ENCODE measurements at places on chromosomes 11 and 22.

DNA sequence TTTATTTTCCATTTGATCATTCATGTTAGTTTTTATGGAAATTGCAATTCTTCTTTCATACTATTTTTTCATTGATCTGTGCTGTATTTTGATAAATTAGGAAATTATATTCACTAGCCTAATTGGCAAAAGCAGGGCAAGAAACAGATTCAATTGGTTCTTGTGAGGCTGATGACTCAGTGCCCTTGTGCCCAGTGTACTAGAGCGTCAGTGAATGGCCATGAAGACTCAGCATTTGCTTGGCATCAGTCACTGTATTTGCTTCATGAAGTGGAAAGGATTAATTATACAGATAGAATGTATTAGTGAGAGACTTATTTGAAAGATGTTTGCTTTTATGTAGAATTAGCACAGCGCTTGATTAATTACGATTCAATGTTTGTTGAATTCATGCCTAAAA, 31.8 kb downstream of the MRGPRX1 start:
- no peak for DNase-seq

DNA sequence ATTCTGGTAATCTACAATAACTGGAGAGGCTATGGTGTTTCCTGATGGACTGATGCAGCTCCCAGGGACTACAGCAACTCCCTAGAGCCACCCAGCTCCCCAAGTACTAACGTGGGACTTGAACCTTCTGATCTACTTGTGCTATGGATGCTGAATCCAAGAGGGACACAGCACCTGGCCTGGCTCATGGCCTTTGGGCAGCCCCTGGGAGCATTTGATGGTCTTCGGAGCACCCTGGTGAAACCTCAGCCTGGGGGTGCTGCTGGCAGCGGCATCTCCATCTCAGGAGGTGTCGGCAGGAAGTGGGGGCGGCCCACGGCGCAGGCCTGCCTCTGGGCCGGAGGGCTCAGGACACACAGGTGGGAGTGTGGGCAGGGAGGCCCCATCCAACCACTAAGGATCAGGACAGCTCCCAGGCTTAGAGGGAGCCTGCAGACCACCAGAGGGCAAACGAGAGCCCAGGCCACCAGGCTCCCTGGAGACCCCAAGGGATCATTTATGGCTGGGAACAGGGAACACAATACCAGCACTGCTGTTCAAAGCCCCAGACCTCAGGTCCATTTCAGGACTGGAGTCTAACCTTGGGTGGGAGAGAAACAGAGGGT, 8.7 kb downstream of the EHD1 start:
- no peak for DNase-seq

- no peak for DNase-seq
Measured at GRCh38 chr22:37640591-37641560, 1.4 kb downstream of the SH3BP1 start.

DNA sequence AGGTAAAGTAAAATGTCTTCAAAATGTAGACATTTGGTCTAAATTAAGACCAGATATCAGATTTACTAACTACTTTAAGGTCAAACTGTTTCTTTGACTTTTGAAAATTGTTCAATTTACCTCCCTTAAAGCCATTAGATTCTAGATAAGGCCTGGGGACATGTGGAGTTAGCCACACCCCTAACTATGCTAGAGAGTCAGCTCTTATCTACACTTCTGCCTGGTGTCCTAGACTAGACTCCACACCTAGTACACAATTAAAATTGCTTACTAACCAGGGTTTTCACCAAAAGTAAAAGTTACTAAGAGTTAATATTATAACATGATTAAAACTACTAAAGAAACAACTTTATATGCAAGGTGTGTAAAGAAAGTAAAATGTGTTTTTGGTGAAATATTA, 43.6 kb upstream of the DBX1 start:
- no peak for DNase-seq

GRCh38 chr11:131418189-131418588, 47.8 kb downstream of the NTM start:
- DNase-seq = no peak

- DNase-seq = no peak
Measured at GRCh38 chr22:38455530-38456271, 702 bp upstream of the KCNJ4 start.

DNA sequence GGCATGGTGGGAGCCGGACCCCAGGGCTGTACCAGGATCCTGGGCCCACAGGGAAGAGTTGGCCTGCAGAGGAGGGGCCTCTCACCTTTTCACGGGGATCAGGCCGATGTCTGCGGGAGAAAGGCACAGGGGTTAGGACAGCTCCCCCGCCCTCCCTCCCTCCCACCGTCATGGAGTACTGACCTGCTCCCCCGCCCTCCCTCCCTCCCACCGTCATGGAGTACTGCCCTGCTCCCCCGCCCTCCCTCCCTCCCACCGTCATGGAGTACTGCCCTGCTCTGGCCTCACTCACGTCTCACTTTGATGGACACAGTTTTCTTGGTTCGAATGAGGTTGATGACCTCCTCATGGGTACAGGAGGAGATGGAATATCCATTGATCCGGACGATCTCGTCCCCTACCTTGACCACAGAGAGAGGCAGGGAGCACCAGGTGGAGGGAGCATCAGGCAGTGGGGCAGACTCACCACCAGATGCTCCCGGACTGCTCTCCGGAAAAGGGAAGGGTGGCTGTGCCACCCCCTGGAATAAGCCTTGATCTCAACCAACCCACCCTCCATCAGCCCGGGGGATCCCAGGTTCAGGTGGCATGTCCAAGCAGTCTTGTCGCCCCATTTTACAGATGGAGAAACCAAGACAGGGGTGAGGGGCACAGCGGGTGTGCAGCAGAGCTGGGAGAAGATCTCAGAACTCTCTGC, 17.1 kb downstream of the USH1C start:
- DNase-seq = no peak

DNA sequence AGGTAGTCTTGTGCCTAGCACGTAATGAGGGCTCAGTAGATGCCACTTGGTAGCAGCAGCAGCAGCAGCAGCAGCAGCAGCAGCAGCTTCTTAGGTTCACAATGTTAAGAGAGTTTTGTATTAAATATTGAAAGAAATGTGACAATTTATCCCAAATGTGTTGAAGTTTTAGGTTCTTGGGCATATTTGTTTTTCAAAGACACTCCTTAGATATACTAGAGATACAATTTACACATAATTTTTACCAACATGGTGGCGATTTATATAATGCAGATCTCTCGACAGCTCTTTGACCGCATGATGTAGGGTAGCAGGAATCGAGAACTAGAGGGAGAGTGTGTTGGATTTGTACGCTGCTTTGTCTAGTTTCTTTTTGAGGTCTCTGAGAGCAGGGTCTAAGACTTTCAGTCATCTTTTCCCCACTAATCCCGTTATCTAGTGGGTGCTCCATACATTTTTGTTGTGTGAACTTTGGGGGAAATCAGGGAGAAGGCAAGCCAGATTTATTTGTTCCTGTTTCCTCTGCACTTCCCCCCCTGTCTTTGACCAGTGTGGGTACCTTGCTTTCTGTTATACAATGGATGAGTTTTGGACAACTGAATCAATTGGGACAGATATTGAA, 1.4 kb downstream of the FDX1 start:
- DNase-seq = no peak

GRCh38 chr22:42376711-42377554, 55.3 kb downstream of the NFAM1 start:
- no peak for DNase-seq

DNA sequence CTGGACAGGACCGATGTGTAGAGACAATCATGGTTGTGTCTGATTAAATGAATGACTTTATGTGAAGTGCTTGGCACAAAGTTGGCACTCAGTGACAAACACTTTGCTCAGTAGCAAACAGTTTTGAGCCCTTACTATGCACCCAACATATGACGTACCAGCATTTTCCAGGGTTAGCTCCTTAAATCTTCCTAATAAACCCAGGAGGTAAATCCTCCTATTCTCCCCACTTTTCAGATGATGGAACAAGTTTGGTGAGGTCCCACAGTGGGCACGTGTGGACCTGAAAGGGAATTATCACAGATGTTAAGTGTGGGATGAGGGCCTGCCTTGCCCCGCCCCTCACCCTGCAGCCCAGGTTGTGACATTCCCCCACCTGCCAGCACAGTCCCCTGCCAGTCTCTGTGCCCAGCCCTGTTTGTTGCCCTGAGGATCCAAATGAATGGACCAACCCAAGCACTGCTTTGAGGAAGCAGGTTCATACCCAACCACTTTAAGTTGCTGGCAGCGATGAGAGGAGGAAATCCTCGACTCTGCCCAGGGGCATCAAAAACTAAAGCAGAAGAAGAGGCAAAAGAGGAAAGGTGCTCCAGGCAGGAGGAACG, 6.6 kb upstream of the CARD10 start:
- no peak for DNase-seq

GRCh38 chr11:47272706-47273105, 2.8 kb downstream of the MADD start:
- DNase-seq = no peak

- no peak for DNase-seq
Measured at GRCh38 chr11:61834278-61835048, 6.4 kb downstream of the FADS2 start.

DNA sequence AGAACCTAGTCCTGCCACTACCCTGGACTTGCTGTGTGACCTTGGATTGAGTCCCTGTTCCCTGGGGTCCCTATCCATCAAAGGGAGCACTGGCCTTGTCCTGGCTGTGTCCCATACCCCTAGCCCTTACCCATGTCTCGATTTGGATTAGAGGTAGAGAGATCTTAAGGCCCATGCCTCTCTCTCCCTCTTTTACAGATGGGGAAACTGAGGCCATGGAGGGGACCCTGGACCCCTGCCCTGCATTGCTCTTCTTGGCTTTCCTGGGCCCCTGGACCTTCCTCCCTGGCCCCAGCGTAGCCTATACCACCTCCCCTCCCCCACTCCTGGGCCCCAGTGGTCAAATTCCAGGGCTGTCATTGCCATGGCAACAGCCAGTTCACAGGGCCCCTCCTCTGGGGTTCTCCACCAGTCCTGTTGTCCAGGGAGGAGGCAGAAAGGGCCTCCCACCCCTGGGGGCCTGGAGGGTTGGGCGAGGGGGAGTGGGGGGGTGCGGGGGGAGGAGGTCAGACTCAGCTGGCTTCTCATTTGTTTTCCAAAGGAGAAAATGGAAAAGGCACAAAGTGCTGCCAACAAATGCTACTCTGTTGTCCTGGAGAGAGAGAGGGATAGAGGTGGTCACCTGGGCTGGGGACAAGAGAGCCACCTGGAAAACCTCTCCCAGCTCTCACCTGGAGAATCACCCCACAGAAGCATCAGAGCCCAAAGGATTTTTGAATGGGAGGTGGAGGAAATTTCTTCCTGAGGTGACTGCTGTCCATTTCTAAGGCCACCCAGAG, 23.3 kb downstream of the ARHGEF17 start:
- no peak for DNase-seq

DNA sequence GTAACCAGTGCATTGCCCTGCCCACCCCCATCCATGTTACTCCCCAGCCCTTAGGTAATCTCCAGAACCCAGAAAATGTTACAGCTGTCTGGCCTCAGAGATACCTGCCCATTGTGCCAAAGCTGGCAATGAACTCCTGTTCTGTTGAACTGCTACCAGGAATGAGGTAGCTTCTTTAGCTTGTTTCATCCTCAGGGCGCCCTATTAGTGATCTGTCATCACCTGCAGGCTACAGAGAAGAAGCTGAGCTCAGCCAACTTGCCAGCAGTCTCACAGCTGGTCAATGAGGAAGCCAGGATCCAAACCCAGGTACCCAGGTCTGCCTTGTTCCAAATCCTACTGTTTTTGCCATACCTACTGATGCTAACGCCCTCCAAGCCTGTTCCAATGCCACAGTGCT, 88.7 kb downstream of the GALNT18 start:
- no peak for DNase-seq

- DNase-seq = no peak
Measured at GRCh38 chr11:120329556-120329955, 4.5 kb downstream of the TLCD5 start.

DNA sequence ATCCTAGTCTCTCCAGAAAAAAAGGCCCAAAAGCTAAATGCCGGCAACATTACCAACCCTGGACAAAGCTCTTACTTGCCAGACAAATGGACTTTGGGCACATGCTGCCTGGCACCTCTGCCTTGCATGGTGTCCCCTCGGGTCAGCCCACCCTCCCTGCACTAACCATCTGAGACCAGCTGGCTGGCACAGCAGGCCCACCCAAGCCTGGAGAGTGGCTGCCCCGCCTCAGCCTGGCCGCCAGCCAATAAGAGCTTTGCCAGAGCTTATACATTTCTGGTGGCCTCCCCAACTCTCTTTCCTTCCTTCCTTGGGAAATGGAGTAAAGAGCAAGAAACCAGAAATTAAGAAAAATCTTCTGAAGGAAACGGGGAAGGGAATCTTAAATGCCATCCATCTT, 24.5 kb downstream of the MCHR1 start:
- DNase-seq = no peak

DNA sequence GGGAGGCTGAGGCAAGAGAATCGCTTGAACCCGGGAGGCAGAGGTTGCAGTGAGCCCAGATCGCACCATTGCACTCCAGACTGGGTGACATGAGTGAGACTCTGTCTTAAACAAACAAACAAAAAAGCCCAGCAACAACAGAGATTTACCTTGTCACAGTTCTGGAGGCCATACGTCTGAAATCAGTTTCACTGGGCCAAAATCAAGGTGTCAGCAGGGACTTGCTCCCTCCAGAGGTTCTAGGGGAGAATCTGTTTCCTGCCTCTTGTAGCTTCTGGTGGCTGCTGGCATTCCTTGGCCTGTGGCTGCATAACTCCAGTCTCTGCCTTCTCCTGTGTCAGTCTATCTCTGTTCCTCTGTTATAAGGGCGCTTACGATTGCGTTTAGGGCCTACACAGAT, 1.5 kb downstream of the DDX10 start:
- no peak for DNase-seq

- DNase-seq = no peak
Measured at GRCh38 chr11:72793076-72793424, 797 bp downstream of the STARD10 start.

- no peak for DNase-seq
Measured at GRCh38 chr11:23509023-23509422, 648.7 kb upstream of the CCDC179 start.

DNA sequence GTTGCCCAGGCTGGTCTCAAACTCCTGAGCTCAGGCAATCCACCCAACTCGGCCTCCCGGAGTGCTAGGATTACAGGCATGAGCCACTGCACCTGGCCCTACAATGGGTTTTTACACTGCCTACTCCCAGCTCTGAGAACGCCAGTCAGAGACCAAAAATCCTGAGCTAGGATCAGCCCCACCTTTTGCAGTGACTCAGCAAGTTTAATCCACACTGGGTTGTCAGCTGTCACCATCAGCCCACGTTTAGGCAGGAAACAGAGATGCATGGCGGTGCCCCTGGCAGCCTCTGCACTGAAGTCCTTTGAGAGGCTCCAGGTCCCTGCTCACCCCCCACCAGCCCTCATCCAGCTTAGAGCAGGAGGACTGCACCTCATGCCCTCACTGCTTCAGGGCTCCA, 117.6 kb downstream of the ARHGAP8 start:
- no peak for DNase-seq

GRCh38 chr22:26401726-26402125, 27.3 kb upstream of the ASPHD2 start:
- no peak for DNase-seq

DNA sequence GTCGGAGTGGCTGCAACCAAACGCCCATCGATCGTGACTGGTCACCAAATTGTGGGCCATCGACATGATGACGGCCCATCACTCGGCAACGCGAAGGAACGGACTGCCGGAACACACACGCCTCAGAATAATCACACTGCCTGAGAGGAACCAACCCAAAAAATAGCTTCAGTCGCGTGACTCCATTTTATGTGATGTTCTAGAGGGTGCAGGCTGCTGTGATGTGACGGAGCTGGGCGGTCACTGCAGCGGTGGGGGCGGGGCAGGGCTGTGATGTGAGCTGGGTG, 174.6 kb downstream of the CTTN start:
- DNase-seq = no peak
